Activated CD4-positive, alpha-beta memory T cell treated with anti-CD3 and anti-CD28 coated beads, Interleukin-2, amount 10 ng/mL, durations not matched to agents 7 days and 5 days (primary cell): ENCODE measurements at places on chromosomes 11 and 22. TPM values are rescaled to one million over a fixed set of nuclear protein-coding genes. Genes with fewer than 3 reads are reported as not detected.

The DRG1 gene
- total RNA-seq = 73.4 TPM

The OR2D2 gene
- total RNA-seq = not detected

The MAP6 gene
- total RNA-seq = 1.6 TPM

The SEZ6L gene
- not detected for total RNA-seq

The USP2 gene
- 0.53 TPM for total RNA-seq

The WT1 gene
- total RNA-seq = not detected

The EMID1 gene
- not detected for total RNA-seq

The CBX7 gene
- 24.9 TPM for total RNA-seq

The RIMBP3B gene
- 0.81 TPM for total RNA-seq

The MMP3 gene
- total RNA-seq = not detected
